HL-60 (cell line): ENCODE measurements at places on chromosomes 12 and 14.

GRCh38 chr12:126362964-126363363, 1297.7 kb downstream of the AACS start:
- no peak for DNase-seq

DNA sequence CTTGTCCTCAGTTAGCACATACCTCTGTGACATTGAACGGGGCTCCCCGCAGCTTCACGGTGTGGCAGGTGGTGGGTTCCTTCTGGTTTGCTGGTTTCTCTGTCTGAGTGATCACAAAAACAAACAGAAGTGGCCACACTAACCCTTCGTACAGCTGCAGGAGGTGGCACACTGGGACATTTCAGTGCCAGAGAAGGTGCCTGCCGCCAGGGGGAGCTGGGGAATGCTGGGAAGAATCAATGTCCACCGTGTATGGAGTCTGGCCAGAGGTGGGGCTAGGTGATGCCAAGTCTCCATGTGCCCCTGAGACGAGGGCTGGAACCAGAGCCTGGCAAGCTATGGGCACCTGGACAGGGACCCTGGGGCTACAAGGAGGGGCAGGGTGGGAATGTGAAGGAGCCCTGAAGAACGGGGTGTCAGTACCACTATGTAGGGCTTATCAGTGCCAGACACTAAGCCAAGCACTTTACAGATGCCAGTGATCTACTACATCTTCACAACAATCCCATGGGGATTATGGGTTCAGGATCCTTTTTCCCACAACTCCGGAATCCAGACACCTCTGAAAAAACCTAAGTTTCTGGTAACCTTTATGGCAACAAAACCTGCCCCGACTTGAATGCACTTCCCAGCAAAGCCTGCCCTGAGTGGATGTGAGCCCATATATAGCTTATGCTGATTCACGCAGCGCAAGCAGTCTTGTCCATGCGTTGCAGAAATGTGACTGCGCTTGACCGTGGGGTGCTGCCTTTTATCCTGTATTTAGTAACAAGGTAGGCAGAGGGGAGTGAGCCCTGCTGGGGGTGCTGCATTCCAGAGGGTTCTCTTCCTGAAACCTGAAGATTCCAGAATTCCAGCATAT, 10.8 kb downstream of the RBM19 start:
- DNase-seq: peak; percentile 29

DNA sequence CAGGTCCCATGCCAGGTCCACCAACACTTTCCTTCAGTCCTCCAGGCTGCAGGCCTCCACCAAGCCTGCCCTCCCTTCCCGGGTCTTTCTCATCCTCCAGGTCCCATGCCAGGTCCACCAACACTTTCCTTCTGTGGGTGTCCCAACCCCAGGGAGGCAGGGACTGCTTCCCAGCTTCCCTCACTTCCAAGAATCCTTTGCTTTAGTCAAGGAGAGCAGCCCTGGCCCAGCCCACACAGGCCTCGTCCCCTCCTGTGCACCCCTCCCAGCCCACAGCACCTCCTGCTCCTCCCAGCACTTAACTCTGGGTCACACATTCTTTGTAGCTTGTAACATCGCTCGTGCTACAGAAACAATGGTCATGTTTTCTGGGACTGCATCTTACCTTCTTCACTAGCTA, 72.9 kb downstream of the TESC start:
- no peak for DNase-seq

DNA sequence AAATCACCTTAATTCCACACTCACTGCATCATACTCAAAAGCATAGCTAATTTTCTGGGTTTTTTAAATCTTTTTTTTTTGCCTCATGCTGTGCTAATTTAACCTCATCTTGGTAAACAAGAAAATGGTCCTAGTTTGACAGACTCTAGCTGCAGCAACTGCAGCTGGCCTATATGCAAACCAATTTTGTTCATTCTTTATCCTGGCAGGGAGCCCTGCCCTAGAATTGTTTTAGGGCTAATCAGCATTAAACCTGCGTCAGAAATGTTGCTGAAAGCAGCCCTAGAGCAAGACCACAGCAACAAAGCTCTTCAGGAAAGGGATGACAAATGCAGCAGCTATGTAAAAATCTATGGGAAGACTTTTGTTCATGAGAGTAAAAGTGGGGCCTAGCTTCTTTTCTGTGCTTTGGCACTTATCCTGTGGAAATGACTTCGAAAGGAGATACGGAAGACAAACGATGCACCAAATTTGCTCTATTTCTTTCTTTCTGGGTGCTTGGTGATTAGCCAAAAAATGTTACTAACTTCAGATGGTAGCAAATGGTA, 72.2 kb downstream of the DENND5B start:
- DNase-seq: no peak

GRCh38 chr14:68544081-68544892, 248.6 kb downstream of the ZFP36L1 start:
- DNase-seq: no peak
